ENCODE measurements at places on chromosomes 3 and 15. TPM values are rescaled to one million over a fixed set of nuclear protein-coding genes. Genes with fewer than 3 reads are reported as not detected.

DNA sequence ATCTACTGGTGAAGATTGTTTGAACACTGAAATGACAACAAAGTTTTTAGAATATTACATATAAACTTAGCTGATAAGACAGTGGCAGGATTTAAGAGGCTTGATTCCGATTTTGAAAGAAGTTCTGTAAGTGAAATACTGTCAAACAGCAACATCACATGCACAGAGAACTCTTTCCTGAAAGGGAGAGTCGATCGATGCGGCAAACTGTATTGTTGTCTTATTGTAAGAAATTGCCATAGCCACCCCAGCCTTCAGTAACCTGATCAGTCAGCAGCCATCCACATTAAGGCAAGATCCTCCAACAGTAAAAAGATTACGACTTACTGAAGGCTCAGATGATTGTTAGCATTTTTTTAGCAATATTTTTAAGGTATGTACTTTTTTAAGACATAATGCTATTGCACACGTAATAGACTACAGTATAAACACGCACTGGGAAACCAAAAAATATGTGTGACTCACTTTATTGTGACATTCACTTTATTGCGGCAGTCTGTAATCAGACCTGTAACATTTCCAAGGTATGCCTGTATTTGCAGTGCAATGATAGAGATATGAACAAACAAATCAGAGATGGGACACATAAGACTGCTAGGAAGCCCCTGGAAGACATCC is 225.6 kb upstream of the UBE2E1 start:
- H3K4me3 ChIP-seq: no peak overlapping the region
- H3K4me1 ChIP-seq: no peaks in the 10 kb centered on the region
- H3K27ac ChIP-seq: no peak overlapping the region
- no peaks in the 10 kb centered on the region for H3K36me3 ChIP-seq
- DNase-seq: no peak

DNA sequence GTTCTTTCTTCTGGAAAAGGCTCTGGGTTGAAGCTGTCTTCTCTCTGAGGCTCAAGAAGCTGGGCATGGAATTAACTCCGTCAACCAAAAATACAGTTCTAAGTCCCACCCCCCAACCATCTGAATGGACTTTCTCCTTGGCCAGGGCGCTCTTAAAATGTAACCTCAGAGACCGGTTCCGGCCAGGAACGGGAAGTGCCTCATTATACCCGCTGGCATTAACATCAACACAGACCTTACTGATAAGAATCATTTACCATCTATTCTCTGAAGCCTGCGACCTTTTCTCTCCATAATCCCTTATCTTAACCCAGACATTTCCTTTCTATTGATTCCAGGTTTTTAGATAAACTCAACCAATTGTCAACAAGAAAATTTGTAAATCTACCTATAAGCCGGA is 64.7 kb downstream of the ATP1B3 start:
- H3K36me3 ChIP-seq: no peaks in the 10 kb centered on the region
- H3K4me3 ChIP-seq: no peak overlapping the region
- peaks cover 17% of the 10 kb centered on the region for H3K4me1 ChIP-seq
- DNase-seq: no peak
- peak overlapping the region; percentile 78 for H3K27ac ChIP-seq

- H3K27ac ChIP-seq: no peak overlapping the region
- peaks cover 36% of the 10 kb centered on the region for H3K4me1 ChIP-seq
- H3K27me3 ChIP-seq: no peaks in the 10 kb centered on the region
Observed at GRCh38 chr3:185778094-185778493, 46.7 kb downstream of the IGF2BP2 start.

- H3K4me3 ChIP-seq: no peak overlapping the region
- H3K27me3 ChIP-seq: no peaks in the 10 kb centered on the region
- no peaks in the 10 kb centered on the region for H3K4me1 ChIP-seq
- DNase-seq: no peak
- H3K27ac ChIP-seq: no peak overlapping the region
Observed at GRCh38 chr3:155441506-155441905, 148.0 kb upstream of the STRIT1 start.

- peak; percentile 9 for DNase-seq
- no peaks in the 10 kb centered on the region for H3K27me3 ChIP-seq
- H3K4me3 ChIP-seq: no peak overlapping the region
Observed at GRCh38 chr3:40877631-40878463, 321.5 kb upstream of the CTNNB1 start.

GRCh38 chr3:18300916-18301315 is 124.2 kb downstream of the SATB1 start:
- no peak for DNase-seq
- no peaks in the 10 kb centered on the region for H3K36me3 ChIP-seq
- H3K4me1 ChIP-seq: no peaks in the 10 kb centered on the region
- H3K27me3 ChIP-seq: no peaks in the 10 kb centered on the region
- no peak overlapping the region for H3K27ac ChIP-seq

Gene DOCK3
- total RNA-seq: 0.77 TPM

DNA sequence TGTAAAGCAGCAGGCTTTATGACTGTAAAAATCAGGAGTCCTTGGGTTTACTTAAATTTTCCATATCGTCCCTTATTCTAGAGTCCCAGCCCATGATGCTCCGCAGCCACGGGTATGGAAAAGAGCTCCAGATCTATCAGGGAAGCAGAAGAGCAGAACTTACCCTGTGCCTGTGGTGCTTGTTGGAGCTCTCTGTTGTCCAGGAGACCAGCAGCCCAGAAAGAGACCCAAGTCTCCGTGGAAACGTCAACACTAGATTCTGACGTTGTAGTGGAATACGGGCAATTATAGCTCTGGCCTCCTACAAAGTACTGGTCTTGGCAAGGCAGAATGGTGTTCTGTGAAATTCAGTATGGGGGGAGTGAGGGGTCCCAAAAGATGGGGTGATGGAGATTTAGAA is 2.0 kb downstream of the GMNC start:
- DNase-seq: no peak
- peaks cover 5% of the 10 kb centered on the region for H3K4me1 ChIP-seq
- no peak overlapping the region for H3K27ac ChIP-seq
- no peaks in the 10 kb centered on the region for H3K36me3 ChIP-seq
- no peak overlapping the region for H3K4me3 ChIP-seq
- peaks cover 9% of the 10 kb centered on the region for H3K27me3 ChIP-seq

Gene TLR9
- not detected for total RNA-seq

DNA sequence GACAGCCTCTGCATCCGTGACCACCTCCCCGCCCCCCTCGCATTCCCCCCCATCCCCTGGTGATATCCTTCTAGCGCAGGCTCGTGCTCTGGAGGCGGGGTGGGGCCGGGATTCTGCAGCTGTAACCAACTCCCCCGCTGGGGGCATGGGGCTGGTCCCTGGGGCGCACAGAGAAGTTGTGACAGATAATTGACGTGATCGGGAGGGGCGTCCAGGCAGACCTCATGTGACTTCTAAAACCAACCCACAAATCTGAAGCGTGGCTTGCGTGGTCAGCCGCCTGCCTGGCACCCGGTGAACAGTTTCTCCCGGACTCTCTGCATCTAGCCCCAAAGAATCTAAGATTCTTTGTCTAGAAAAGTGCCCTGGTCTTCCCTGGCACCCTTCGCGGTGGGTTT is 100.6 kb upstream of the IGF1R start:
- peak overlapping the region; percentile 62 for H3K4me3 ChIP-seq
- DNase-seq: peak; percentile 15
- H3K27ac ChIP-seq: peak overlapping the region; percentile 91
- peaks cover 3% of the 10 kb centered on the region for H3K4me1 ChIP-seq
- H3K36me3 ChIP-seq: no peaks in the 10 kb centered on the region

DNA sequence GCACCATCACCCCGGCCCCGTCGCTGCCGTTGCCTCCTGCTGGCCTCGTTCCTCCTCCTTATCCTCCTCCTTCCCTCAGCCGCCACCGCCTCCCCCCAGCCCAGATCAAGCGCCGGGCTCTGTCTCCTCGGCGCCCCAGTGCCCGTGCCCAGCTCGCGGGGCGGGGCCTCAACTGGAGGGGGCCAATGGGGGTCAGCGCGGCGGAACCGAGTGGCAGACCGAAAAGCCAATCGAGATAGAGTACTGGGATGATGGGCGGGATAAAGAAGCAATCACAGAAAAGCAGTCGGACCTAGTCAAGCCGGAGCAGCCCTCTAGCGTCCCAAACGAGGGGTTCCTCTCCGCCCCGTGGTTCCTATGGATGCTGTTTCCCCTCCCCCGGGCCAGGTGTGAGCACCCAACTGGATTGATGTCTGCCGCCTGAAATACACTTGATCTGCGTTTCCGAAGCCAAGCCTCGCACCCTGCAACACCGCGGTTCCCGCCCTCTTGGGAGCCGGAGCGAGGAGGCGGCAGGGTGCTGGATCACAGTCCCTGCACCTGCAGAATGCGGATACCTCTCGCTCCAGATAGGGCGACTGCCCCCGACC is at the start of gene FRMD5:
TSS of gene FRMD5 (minus strand) at position 121 of the 590 bp plus-strand sequence.
- DNase-seq: peak; percentile 95
- peaks cover 16% of the 10 kb centered on the region for H3K27me3 ChIP-seq
- peak within 1 kb of the TSS; percentile 60 for H3K4me3 ChIP-seq
- H3K27ac ChIP-seq: peak within 1 kb of the TSS; percentile 50
- H3K36me3 ChIP-seq: no peaks in the 10 kb centered on the region

Gene CNTN6
- total RNA-seq: 4.8 TPM

- no peaks in the 10 kb centered on the region for H3K36me3 ChIP-seq
- peaks cover 75% of the 10 kb centered on the region for H3K27me3 ChIP-seq
- no peaks in the 10 kb centered on the region for H3K4me1 ChIP-seq
- H3K4me3 ChIP-seq: no peak overlapping the region
- no peak overlapping the region for H3K27ac ChIP-seq
Observed at GRCh38 chr15:58063614-58064013, 1.9 kb downstream of the ALDH1A2 start.

- H3K36me3 ChIP-seq: no peaks in the 10 kb centered on the region
- DNase-seq: peak; percentile 8
- no peak overlapping the region for H3K27ac ChIP-seq
- no peaks in the 10 kb centered on the region for H3K27me3 ChIP-seq
Observed at GRCh38 chr3:152706991-152707713, 127.8 kb upstream of the P2RY1 start.

DNA sequence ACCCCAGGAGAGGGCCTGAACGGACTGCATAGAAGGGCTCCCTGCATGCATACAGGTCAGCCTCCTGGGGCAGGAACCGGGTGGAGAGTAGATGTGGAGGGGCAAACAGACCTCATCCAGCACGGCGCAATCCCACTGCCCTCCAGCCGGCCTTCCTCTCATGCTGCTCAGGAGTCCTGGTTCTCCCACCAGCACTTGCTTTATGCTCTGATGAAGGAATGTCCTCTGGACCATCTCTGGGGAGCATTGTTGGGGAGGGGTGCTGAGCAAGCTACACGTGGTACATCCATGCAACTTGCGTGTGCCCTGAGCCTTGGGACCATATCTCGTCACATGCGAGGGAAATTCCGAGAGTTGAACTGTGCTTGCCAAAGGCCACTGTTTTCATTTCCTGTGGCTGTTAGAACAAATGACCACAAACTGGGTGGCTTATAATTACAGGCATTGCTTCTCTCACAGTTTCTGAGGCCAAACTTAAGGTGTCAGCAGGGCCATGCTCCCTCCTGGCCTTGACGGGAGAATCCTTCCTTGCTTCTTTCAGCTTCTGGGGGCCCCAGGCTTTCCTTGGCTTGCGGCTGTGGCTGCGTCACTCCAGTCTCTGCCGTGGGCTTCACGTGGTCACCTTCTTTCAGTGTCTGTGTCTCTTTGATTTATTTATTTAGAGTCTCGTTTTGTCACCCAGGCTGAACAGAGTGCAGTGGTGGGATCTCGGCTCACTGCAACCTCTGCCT is 12.2 kb downstream of the SELENOS start:
- no peaks in the 10 kb centered on the region for H3K27me3 ChIP-seq
- no peak overlapping the region for H3K27ac ChIP-seq
- no peak overlapping the region for H3K4me3 ChIP-seq
- no peaks in the 10 kb centered on the region for H3K36me3 ChIP-seq
- DNase-seq: no peak

GRCh38 chr3:177589911-177590381 is 392.7 kb upstream of the TBL1XR1 start:
- H3K27ac ChIP-seq: peak overlapping the region; percentile 77
- no peak overlapping the region for H3K4me3 ChIP-seq
- DNase-seq: peak; percentile 60

Measured in hepatocyte (in vitro differentiated cells).